ENCODE measurements at places on chromosomes 1 and 21.
A peak's percentile ranks its signal among the peaks of the same experiment; 100 is the strongest.

DNA sequence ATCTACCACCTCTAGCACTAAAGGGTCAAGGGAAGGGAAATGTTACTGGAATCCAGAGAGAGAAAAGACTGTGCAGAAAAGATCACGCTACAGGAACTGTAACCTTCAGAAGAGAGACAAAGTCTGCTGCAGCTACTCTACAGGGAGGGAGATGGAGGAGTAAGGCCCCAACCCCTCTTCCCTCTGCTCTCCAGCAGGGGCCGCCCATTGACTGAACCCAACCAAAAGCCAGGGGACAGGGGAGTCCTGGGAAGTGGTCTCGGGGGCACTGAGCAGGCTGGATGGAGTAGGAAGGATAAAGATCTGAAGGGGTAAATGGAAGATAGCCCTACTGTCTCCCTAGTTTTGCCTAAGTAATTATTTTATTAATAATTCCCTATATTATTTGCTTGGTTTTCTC, 72.8 kb upstream of the NR5A2 start:
- DNase-seq = peak; percentile 71

DNA sequence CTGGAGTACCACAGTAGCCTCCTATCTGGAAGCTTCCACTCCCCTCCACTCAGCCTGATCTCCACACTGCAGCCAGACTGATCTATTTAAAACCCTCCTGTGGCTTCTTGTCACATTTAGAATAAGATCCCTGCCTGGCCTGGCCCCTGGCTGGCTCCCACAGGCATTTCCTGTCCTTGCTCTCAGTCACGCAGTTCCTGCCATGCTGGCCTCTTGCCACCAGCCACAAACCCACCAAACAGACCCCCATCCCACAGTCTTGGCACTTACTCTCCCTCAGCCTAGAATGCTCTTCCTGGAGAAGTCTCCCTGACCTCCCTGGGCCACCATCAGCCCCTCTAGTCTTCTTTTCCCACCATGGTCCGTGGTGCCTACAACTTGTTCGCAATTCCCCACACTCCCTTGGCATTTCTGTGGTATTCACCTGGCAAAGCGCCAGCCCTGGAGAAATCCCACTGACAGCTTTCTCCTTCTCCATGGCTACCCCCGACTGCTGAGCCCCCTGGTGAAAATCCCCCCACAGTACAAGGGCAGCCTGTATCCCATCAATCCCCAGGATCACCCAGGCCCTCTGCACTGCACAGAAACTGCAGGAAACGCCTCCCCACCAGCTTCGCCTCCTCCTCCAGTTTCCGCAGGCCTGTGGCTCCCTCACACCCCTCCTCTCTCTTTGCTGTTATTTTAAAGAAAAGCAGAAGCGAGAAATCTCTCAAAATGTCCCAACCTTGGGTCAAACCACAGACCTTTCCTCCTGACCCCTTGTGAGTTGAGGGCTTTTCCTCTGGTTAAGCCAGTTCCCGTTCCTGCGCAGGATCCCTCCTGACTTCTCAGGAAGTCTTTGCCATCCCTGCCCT, 94.5 kb downstream of the SYT2 start:
- DNase-seq = no peak

- peak; percentile 90 for DNase-seq
These were observed 32.9 kb upstream of the UTS2 start for GRCh38 chr1:7885513-7886404.

- DNase-seq = no peak
These were observed 92.7 kb downstream of the PLD5 start for GRCh38 chr1:242431786-242432185.

- DNase-seq = no peak
These were observed 37.6 kb upstream of the CAMTA1 start for GRCh38 chr1:6747674-6748073.

DNA sequence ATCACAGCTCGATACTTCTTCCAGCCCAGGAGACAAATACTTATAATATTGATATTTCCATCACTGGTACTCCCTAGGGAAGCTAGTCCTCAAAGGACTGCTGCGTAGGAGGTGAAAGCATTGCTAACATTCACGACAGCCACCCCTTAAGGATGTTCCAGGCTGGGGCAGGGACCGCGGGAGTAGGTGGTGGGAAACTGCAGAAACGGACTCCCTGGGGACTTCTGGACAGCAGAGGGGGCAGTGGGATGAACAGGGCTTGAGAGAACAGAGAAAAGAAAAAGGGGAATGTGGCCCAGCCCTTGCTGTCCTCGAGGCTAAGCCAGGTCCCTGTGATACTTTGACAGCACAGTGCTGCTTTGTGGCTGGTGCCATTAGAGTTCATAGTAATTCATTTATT, 108.0 kb downstream of the HMGB4 start:
- no peak for DNase-seq
